ENCODE measurements at places on chromosomes 16 and 17.

- DNase-seq, result no peak
These were observed 537 bp upstream of the GJC1 start for GRCh38 chr17:44830359-44831288.

DNA sequence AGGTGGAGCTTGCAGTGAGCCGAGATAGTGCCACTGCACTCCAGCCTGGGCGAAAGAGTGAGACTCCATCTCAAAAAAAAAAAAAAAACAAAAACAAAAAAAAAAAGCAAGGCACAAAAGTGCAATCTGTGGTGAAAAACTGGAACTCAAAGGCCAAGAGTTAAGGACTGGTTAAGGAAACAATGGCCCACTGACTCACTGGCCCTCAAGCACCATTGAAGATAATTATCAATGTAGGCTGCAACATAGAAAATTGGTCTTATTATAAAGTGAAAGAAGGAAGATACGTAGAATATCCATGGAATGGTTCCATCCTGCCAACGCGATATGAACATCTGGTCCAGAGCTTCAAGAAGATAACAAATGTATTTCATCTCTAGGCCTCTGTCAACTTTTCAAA, 444.2 kb downstream of the SOX9 start:
- DNase-seq, result no peak

DNA sequence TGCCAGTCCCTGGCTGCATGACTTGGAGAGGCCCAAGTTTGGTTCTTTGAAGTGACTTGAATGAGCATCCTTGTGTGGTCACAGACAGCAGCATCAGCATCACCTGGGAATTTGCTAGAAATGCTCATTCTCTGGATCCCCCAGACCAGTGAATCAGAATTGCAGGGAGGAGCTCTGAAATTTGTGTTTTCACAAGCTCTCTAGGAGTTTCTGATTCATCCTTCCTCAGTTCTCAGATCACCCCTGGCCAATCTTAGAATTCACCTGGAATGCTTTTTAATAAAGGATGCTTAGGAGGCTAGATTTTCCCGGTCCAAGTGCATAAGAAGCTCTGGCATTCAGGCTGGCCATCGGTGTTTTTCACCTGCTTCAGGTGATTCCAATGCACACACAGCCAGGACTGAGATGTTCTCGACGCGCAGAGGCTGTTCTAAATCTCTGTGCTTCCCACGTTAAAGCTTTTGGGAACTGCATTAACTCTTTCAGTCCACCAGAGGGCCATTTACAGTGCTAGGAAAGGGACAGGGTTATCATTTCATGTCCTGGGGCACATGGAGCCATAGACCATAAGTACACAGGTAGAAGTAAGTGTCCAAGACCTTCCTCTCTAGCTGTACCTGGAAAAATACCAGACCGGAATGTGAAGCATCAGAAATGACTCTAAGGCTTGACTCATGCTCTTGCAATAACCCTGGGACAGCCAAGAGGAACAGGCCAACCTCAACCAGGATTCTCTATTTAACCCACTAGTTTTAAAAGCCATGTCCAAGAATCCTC, 85.7 kb upstream of the XYLT1 start:
- no peak for DNase-seq

DNA sequence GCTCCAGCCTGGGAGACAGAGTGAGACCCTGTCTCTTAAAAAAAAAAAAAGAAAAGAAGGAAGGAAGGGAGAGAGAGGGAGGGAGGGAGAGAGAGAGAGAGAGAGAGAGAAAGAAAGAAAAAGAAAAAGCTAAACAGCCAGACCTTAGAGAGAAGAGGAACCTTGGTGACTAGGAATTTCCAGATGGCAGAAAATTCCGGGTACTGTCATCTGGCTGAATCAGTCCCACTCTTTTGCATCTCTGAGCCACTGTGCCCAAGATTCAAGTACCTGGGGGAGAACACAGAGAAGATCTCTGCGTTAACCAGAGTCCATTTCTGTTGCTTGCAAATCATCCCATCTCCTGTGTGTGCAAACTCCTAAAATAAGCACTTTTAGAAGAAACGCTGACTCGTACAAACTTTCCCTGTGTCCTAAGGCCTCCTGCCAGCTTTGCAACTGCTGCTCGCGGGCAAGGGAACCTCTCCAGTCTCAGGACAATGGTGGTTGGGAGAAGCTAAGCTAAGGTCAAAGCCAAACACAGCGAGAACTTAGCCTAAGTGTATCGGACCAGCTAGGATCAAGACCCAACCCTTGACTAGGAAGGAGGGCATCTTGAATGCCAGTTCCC, 18.0 kb downstream of the BMERB1 start:
- DNase-seq, result no peak

GRCh38 chr16:27413956-27414355, 12.0 kb downstream of the IL21R start:
- no peak for DNase-seq

DNA sequence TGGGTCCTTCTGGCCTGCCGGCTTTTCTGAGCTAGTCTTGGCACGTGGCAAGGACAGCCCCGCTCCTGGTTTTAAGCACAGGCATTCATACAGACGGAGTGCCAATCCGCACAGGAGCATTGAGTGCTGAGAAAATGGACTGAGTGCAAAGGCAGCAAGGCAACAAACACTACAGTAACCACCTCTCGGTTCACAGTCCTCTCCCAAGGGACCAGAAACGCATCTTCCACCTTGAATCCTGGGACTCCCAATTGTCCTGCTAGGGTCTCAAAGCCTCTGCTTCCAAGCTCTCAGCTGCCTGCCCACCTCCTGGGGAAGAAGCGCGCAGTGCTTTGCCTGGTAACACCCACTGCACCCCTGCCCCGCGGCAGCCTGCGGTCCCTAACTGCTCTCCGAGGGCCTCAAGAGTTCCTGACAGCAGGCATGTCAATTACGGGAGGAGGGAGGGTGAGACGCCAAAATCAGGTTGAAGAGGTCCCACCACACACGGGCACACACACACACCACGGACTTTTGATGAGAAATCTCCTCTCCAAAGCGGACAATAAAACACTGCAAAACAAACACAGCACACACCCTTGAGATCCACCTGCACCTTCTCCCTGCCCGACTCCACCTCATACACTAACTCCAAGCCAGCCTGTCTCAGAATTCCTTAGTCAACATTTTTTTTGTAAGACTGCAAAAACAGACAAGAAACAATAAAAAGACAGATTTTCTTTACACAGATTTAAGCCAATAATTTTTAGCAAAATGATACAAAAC, 15.0 kb downstream of the SLC16A3 start:
- DNase-seq, result no peak

Data from CD4-positive, alpha-beta T cell treated with Interleukin-4 for 4 hours (primary cell).